ENCODE measurements at places on chromosomes 3 and 15.
A peak's percentile ranks its signal among the peaks of the same experiment; 100 is the strongest.

- no peak for DNase-seq
These were observed 1039.1 kb downstream of the NAALADL2 start for GRCh38 chr3:175898194-175898593.

DNA sequence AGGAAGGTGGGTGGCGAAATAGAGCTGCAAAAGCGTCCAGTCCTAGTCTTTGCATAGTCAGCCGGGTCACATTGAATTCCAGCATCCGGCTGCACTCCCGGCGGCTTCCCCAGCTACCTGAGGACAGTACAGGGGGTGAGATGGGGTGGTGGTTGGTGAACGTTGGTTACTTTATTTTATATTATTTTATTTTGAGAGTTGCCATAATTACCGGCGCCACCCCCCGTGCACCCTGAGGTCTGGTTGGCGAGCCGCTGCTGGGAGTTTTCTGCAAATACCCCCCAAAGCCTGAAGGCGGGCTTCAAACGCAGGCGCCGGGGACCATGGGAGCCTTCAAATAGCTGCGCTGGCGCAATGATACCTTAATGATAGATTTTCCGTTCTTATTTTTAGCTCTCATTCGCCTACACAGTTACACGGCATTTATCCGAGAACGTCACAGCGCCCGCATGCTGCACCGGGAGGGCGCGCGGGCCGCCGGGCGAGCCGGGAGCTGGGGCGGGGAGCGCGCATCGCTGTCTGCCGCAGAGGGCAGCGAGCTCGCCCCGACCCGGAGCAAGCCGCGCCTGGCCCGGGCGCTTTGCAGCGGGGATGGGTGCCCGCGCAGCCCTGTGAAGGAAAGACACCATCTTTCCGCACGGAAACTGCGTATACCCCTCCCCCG is 756 bp upstream of the RASGRF1 start:
- DNase-seq: no peak

DNA sequence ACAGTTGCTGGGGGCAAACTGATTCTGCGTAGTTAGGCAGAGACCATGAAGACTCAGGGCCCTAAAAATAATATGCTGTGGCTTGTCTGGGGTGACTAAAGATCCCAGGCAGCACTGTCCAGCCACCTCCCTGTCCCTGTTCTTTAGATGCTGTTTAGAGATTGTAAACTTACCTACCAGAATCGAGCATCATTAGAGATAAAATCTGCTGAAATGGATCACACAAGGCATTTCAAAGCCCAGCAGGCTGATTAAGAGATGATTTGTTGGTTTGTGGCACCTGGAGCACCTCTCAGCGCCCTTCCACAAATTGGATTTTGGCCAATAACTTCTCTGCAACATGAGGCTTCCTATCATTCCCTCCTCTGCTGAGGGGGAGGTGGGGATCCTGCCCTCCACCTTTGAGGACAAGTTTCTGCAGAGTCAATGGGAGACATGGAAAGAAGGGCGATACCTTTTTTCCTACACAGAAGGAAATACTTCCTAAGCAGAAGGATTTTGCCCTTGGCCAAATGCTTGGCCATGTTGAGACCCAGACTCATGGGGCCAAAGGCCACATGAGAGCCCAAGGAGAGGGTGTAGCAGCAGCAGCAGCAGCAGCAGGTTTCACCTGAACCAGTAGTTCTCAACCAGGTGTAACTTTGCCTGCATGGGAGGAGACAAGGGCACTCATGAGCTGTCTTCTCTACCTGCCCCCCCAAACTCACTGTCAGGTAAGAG is 37.5 kb downstream of the SEMA5B start:
- no peak for DNase-seq

DNA sequence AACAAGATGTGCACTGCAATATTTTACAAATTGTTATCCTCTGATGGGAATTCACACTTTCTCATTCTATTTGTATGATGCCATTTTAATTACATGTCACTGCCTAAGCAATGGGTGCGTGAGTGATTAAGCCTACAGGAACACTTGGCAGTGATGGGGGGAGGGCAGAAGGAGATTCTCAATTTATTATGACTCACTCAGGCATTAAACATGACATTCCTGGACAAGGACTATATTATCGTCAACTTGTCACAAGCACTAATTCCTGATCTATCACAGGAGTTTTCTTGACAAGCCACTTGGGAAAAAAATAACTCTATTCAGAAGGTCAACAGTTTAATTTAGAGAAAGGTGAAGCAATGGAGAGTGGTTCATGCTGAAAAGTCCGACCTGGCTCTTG is 556.8 kb downstream of the NSUN3 start:
- no peak for DNase-seq

GRCh38 chr3:30602946-30603345 is 3.5 kb upstream of the TGFBR2 start:
- no peak for DNase-seq

DNA sequence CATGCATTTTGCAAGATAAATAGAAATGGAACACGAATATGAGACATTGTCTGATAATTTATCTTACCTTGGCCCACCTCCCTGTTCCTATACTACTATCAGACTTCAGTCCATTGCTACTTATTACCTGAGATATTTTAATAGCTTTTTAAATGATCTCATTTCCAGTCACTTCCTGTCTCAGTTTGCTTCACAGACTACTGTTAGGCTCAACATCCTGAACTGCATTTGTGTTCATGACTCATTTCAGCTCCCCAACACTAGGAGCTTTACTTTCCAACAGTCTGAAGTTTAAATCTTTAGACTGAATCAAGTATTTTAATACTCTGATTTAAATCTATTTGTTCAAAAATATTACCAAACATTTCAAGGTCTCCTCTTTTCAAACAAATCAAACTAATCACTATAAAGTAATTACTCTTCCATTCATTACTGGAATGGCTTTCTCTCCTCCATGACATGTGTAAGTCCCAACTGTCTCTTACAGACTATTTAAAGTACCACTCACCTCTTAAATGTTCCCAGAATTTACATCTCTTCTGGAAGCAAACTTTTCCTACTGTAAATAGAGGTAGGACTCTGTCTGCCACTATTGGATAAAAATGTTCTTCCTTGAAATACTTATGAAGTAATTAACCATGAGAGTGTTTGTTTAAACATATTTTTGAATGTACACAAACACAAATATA is 1277.6 kb downstream of the ZPLD1 start:
- DNase-seq: peak; percentile 37

GRCh38 chr3:53659996-53660395 is 165.6 kb downstream of the CACNA1D start:
- DNase-seq: no peak

GRCh38 chr3:73121669-73122331 is 60.3 kb downstream of the EBLN2 start:
- no peak for DNase-seq

DNA sequence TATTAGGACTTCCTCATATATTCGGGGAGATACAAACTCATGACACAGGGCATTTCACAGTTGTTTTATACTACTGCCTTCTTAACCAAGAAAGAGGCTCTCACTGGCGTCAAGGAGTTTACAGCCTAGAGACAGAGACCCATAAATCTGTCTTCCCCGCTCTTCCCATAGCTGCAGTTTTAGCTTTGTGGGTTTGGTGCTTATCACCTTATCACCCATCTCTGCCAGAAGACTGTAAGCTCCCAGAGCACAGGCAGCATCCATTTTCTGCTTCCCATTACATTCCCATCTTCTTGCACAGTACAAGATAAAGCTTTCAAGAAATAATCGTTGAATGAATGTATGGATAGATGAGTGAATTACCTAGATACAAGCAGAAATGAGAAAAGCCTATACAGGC is 144.3 kb downstream of the TNIK start:
- DNase-seq: no peak

DNA sequence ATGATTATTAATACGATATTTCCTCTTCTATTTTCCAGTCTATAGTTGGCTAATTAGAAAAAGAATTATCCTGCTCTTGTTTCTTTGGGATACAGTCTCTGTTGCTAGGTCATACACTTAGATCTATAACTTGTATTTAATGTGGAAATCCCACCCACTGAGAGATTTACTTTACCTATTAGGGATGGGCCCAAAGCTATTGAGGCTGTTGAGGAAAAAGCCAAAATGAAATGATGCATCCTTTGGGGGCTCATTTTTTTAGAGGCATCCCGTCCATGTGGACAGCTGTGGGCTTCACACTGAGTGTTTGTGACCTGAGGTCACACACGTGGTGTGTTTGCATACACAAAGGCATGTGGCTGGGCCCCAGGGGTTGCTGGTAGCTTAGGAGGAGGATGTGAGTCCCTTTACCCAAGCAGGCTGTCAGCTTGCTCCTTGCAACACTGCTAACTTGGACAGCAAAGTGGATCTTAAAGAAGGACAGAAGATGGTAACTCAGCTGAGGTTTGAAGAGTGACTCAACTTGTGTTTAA is 477.4 kb downstream of the AGBL1 start:
- DNase-seq: no peak

DNA sequence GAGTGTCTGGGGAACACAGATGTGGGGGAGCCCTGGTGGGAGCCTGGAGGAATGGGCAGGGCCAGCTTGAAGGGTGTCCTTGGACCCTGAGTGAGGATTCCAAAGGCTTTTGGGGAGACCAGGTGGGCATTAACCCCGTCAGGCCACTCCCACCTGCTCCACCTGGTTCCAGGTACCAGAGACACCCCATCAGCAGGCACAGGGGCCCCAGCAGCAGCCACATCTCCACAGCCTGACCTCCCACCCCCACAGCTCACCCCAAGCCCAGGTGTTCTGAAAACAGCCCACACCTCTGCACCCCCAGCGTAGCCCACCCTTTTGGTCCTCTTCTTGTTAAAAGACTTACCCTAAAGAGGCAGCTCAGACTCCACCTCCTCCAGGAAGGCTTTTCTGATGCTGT is 102.1 kb upstream of the PRR20G start:
- DNase-seq: no peak

DNA sequence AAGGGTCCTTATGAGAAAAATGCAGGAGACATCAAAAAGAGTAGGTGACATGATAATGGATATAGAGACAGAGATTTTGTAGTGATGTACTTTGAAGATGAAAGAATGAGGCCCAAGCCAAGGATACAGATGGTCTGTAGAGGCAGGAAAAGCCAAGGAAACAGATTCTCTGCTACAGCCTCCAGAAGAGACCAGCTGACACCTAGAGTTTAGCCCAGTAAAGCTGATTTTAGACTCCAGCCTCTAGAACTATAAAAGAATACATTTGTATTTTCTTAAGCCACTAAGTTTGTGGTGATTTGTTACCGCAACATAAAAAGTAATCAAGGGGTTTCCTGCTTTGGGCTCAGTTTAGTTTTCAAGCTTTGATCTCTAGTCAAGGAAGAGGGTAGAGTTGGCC is 64.8 kb downstream of the STRIT1 start:
- no peak for DNase-seq

GRCh38 chr3:11671648-11672100 is 28.0 kb upstream of the VGLL4 start:
- DNase-seq: no peak

- no peak for DNase-seq
These were observed 21.0 kb upstream of the HACD2 start for GRCh38 chr3:123605789-123606234.

GRCh38 chr15:48596415-48596814 is 49.1 kb downstream of the FBN1 start:
- no peak for DNase-seq

- DNase-seq: no peak
These were observed 18.3 kb upstream of the MEF2A start for GRCh38 chr15:99547517-99547916.

Data from kidney epithelial cell (primary cell).